Amniotic stem cell (primary cell): ENCODE measurements at places on chromosomes 4 and X.

- DNase-seq: no peak
Observed at GRCh38 chrX:47596256-47596655, 14.0 kb downstream of the TIMP1 start.

GRCh38 chr4:132992686-132993085 is 156.4 kb upstream of the PCDH10 start:
- DNase-seq: no peak

- no peak for DNase-seq
Observed at GRCh38 chr4:28317221-28317620, 1456.6 kb downstream of the STIM2 start.

DNA sequence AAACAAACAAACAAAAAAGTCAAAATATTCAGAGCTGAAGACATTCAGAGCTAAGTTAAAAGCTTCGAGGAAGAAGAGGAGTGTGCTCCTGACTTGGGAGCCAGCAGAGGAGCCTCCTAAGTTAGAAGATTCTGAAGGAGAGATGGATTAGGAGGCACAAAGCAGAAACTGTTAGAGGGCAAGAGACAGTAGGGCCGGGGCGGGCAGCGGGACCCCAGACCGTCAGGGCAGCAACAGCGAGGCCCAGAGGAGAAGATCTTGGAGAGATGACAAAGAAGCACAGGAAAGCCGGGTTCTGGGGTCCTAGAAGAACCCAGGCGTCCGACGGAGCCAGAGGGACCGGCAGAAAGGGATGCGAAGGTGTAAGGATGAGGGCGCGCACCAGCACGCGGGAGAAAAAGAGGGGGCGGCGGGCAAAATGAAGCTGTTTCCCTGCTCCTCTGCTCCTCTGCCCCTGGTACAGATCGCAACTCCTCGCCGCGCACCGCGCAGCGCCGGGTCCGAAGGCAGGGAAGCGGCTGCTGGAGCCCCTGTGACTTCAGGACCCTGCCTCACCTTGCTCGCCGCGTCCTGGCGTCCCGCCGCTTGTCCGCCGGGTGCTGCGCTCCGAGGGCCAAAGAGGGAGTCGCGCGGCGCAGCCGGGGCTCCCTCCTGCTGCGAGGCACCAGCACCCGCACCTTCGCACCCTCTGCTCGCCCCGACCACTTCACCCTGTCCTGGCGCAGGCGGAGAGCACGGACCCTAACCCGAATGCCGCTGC is 477 bp downstream of the KLHL13 start:
- DNase-seq: no peak

DNA sequence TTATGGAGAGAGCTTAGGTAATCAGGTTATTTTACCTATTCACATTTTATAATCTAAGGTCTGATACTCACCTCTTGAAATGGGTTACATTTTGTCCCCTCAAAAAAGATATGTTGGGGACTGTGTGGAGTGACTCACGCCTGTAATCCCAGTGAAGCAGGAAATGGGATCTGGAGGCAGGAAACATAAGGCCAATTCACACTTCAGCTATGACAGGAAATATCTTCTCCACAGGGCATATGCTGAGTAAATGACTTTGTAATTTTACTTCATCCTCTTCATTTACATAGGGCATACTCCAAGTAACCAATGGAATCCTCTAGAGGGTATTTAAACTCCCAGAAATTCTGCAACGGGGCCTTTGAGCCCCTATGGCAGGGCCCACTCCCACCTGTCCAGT is 54.8 kb upstream of the ZMAT1 start:
- no peak for DNase-seq

DNA sequence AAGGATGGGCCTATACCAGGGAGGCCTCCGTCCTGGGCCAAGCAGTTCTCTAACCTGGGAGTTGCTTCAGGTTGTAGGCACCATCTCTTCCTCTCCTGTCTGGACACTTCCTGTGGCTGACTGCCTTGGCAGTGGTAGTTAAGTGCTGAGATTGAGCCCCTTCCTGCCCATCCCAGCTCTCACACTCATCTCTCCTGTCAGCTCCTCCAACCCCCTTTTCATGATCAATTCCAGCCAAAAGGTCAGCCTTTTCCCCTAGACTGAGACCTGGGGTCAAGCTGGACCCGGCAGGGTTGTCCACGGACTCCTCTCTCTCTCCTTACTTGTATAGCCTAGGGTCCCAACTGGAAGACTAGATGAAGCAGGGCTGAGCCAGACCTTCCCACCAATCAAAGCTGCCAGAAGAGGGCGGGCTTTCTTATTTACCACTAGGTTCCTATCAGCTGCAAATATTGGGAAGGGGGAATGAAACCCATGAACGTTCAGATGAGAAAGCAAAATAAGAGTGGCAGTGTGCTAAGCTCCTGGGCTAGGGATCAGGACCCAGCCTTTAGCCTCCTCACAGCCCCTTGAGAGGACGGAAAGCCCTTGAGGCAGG is 34.5 kb downstream of the KDM5C start:
- DNase-seq: no peak

- DNase-seq: no peak
Observed at GRCh38 chr4:167722487-167722808, 369.9 kb upstream of the ANXA10 start.

DNA sequence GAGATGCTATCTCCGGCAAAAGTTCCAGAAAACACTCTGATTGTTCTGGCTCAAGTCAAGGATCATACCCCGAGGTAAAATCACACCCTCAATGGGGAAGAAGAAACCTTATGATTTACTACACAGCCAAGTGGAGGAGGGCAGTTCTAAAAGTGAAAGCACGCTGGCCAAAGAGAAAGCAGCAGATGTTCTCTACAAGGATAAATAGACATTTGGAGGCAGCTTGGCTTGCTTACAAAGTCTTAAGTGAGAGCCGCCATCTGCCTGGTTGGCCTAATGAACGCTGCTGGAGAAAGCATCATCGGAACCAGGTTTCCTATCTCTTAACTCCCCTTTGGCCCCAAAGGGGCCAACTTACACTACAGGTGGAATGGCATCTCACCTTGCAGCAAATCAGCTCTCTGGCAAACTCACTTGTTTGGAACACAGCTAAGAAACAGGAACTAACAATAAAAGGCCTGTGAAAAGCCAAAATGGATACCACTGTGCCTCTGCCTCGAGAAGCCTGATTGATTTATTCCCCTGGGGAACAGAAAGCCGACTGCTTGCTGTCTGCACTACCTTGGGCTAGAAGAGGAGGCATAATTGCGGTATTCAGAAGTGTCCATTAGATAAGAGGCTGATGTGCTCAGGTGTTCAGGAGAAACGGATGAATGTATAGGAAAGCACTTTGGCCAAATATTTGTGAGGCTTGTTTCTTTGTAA is 22.8 kb downstream of the FRAS1 start:
- DNase-seq: no peak

DNA sequence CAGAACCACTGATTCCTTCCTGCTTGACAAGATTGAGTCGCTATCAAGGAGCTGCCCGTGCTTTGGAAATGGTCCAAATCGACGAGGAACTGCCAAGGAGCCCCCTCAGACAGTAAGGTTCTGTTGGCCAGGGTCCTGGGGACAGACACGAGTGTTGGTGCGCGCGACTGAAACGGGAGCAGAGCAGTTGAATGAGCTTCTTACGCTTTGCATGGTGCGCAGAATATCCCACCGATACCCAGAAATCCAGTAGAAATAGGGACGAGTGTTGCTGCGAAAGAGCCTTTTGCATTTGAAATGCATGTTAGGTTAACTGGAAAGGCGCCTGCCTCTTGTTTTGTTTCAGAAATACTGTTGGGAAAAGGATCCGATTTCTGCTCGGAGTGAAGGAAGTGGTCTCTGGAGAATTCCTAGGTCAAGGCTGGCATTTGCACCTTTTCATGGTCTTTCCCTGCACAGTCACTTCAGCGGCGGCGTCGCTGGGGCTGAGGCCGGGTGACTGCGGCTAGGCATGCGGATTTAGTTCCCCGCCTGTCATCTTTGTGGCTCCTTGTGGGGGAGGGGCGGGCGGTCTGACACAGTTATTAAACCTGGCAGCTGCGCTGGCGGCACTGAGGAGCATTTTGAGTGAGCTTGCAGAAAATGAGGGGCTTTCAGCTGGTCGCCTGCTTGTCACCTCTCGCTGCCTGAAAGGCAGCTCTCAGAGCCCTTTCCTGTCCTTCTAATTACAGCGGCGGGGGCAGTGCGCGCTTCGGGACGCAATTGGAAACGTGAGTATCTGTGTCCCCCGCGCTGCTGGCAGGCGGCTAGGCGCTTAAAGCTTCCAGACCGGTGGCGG is 51.5 kb upstream of the TRIM2 start:
- DNase-seq: no peak

DNA sequence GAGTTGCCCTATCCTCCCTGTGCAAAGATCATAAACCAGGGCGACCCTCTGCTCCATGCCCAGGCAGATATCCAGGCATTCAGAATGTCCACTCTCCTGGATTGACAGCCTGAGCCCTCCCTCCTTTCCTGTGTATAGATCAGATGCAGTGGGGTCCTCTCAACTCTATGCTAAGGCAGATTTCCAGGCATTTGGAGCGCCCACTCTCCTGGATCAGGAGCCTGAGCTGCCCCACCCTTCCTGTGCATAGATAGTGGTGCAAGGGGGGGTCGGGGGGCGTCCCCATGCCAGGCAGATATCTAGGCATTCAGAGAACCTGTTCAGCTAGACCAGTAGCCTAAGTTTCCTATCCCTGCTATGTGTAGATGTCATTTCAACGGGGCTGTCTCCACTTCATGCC is 941.1 kb downstream of the PCDH19 start:
- no peak for DNase-seq

- no peak for DNase-seq
Observed at GRCh38 chrX:74023203-74023602, 280.8 kb upstream of the ZCCHC13 start.

- DNase-seq: no peak
Observed at GRCh38 chr4:78510681-78511080, 40.9 kb upstream of the ANXA3 start.

DNA sequence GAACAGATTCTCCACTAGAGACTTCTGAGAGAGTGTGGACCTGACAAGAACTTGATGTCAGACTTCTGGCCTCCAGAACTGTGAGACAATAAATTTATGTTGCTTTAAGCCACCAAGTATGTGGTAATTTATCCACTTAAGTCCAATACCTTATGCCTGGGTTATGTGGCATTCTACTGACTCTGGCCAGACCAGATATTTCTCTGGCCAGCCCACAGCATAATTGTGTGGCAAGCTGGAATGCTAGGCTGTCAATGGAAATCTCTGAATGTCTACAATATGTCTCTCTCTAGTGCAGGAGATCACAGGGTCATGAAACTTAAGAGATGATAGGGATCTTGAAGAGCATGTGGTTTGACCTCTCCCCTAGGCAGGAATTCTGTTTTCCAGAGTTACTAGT is 251.0 kb downstream of the ZNF674 start:
- DNase-seq: no peak

GRCh38 chrX:134908356-134908755 is 82.4 kb upstream of the SMIM10 start:
- no peak for DNase-seq

GRCh38 chr4:70704931-70705182 is 16.5 kb downstream of the UTP3 start:
- DNase-seq: no peak

- no peak for DNase-seq
Observed at GRCh38 chr4:150126201-150126863, 48.1 kb downstream of the DCLK2 start.

DNA sequence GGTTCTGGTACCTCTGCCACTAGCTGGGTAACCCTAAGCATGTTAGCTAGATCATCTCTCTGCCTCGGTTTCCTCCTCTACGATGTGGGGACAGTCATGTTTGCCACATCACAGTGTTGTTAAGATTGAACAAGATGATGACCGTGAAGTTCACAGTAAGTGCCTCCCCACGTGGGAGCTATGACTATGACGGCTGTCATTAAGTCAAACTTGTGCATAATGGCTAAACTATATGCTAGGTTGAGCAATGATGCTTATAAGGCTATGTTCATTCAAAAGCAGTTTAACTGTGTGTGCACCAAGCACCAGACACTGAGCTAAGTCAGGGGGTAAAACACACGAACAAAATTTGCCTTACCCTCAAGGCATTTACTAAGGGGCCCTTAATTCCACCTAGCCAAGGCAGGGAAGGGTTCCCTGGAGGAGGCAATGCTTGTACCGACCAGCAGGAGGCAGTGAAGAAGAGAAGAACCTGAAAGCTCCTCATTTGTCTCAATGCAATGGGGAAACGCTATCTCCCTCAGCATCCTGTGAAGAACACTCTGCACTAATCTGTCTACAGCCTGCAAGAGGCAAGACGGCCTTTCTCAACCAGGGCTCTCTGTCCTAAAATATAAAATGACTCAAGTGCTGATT is 52.9 kb downstream of the MAP7D2 start:
- DNase-seq: no peak

- no peak for DNase-seq
Observed at GRCh38 chr4:139558235-139559088, 2.4 kb upstream of the SETD7 start.

DNA sequence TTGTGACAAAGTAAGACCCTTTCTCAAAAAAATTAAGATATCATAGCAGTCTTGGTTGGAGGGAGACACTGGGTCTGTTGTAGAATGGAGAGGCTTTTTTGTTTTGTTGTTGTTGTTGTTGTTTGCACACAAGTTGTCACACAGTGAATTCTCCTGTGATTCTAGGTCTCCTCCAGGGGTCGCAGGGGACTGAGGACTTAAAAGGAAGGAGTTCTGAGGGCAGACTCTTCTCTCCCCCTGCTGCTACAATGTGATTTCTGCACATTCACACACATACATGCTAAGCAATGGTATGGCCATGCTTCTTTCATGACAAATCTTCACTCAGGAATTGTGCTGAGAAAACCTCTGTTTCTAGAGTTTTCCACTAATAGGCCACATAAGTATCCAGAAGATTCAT is 71.1 kb downstream of the ZNF732 start:
- no peak for DNase-seq

DNA sequence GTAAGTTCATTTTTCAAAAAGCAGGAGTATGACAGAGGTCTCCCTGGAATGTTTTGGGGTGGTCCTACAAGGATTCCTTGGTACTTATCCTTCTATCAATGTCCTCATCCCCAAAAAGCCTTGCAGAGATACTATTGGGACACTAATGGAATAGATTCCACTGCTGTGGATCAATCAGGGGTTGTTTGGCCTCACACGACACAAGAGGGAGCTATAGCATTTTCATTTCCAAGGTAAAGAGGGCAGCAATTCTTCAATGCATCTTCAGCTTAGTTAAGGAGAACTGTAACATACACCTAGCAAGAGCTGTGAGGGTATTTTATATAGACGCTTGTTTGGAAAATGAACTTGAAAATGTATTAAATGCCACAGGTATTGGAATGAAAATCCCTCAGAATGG is 50.9 kb downstream of the USP26 start:
- peak; percentile 14 for DNase-seq

DNA sequence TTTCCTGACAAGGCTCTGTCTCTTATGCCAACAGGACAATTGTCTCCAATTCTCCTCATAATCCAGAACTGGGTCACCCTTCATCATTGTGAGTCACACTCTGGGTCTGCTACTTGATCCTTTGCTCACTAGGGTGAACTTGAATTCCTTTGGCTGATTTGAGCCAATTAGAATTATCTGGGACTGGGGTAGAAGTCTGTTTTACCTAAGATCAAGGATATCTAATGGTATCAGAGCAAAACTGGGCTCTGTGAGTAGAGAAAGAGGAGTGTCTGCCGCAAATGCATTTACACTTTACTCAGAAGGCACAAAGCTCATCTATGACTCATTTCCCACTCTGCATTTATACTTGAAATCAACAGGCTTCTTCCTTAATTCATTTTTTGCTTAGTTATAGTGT is 72.6 kb downstream of the PITX2 start:
- DNase-seq: no peak

- DNase-seq: no peak
Observed at GRCh38 chr4:13349096-13349495, 135.0 kb downstream of the RAB28 start.
